ENCODE measurements at places on chromosomes 1 and 21.

GRCh38 chr1:223152399-223152798, 9.4 kb upstream of the TLR5 start:
- no peak for DNase-seq

DNA sequence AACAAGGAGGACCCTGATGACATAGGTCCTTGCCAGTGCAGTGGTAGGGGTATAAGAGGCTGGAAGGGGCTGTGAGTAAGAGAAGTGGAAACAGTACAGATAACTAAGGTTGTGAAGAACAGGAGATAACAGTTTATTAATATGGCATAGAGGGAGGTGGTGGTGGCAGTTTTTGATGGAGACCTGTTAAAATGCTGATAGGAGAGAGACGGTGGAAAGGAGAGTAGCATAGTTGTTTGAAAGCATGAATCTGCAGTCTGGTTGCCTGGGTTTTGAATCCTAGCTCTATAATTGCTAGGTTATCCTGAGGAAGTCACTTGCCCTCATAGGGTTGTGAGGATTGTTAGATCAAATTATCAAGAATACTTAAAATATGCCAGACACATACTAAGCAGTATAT, 19.4 kb downstream of the LRRC41 start:
- DNase-seq = no peak

DNA sequence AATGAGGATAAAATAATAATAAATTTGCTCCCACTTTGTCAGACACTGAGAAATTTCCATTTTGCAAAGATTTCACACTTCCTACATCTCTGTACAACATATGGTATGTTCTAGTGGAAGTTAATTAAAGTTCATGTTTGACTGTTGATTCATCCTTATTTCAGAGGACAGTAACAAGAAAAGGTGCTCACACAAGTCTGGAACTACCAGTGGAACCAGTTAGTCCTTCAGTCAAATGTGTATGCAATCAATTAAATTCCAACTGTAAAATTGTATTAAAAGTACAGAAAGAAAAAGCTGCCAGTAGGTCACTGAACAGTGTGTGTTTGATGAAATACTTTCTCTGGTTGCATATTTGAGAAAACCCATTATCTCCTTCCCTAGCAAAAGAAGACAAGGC, 496.0 kb upstream of the PKN2 start:
- DNase-seq = no peak

GRCh38 chr1:5977494-5978444, 14.5 kb downstream of the NPHP4 start:
- DNase-seq = no peak

- DNase-seq = no peak
These were observed 35.3 kb upstream of the NFIA start for GRCh38 chr1:61047061-61047460.

- no peak for DNase-seq
These were observed 71.7 kb downstream of the JAK1 start for GRCh38 chr1:64894438-64895196.

DNA sequence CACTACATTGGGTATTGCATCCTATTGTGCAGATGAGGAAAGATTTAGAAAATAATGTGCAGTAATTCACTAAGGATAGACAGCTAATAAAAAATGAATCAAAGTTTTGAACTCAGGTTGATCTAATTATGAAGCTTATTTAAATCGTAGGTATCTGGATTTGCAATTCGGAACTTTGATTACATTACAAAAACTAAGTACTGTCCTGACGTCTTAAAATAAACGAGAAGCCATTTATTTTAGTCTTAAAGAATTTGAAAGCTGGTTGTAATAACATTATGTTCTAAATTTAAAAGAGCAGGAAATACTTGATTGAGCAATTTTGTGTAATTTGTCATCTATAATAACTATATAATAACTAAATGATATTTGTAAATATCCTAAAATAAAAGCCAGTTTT, 235.9 kb downstream of the TPR start:
- no peak for DNase-seq

GRCh38 chr1:26938004-26938658, 16.6 kb downstream of the NUDC start:
- DNase-seq = no peak

DNA sequence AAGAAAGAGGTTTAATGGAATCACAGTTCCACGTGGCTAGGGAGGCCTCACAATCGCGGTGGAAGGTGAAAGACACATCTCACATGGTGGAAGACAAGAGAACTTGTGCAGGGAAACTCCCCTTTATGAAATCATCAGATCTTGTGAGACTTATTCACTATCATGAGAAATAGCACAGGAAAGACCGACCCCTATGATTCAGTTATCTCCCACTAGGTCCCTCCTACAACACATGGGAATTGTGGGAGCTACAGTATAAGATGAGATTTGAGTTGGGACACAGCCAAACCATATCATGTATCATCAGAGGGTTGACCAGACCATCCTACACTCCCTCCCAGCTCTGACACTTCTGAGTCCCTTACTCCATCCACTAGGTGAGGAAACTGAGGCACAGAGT, 143.9 kb upstream of the KLHDC7A start:
- no peak for DNase-seq

DNA sequence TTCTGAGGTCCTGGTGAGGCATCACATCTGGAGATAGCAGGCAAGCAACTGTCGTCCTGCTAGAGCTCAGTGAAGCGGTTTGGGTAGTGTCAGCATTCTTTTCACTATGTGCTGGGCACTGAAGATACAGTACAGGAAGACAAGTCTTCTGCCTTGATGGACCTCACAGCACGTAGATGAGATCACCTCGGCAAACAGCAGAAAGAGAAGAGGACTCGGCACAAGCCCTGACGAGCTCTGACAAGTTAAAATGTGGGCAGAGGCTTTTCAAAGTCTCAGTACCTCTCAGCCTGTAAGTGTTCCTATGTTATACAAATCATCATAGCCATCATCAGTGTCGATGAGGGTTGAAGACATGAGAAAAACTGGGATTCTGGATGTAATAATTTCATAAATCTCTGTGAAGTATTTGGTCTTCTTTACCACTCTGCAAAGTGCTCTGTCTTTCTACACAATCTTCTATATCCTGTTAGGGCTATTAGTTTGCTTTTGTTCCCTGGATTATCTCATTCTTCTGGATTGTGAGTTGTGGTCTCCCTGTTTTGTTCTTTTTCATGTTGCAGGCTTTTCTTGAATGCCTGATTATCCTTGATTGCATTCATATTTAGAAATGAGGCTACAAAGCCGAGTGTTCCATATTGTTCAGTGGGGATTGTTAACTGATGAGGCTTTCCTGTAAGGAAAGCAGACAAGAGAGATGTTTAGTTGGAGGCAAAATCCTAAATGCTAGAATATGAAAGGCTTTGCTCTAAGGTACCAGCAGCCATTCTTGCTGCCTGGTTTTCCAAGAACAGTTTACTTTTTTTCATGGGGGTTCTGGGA, 24.2 kb downstream of the MAEL start:
- no peak for DNase-seq

- no peak for DNase-seq
These were observed 462.7 kb downstream of the CAMTA1 start for GRCh38 chr1:7247791-7248548.

- no peak for DNase-seq
These were observed 84.5 kb upstream of the ST6GALNAC5 start for GRCh38 chr1:76782809-76783208.

DNA sequence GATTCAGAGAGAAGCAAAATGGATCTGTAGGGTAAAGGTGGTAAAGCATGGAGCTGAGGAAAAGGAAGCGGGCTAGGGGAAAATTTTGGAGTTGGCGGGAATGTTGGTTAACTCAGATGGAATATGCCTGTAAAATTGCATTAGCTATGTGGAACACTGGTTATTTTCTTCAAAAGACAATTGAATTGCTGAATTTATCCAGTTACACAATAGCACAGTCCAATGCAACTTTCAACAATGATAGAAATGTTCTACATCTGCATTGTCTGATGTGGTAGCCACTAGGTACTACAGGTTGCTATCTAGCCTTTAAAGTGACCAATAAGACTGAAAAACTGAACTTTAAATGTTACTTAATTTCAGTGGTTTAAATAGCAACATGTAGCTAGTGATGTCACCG, 315.2 kb downstream of the ASTN1 start:
- no peak for DNase-seq

- DNase-seq = no peak
These were observed 49.0 kb downstream of the JAK1 start for GRCh38 chr1:64917328-64917861.

DNA sequence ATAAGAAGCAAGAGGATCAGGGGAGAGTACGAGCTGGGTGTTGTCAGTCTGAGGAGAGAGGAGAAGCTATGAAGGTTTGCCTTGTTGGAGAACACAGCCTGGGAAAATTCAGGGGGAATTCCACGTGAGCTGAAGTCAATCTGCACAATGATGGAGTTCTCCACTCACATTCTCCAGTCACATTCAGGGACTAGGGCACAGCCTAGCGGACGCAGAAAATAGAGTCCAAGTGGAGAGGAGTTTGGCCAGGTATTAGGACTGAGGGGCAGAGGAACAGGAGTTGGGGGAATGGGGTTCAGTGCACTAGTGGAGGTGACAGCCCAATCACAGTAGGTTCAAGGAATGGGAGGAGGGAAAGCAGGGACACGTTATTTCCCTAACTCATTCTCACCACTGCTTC, 124.0 kb downstream of the KCNH1 start:
- DNase-seq = no peak

GRCh38 chr21:29581393-29581792, 282.7 kb downstream of the BACH1 start:
- no peak for DNase-seq

DNA sequence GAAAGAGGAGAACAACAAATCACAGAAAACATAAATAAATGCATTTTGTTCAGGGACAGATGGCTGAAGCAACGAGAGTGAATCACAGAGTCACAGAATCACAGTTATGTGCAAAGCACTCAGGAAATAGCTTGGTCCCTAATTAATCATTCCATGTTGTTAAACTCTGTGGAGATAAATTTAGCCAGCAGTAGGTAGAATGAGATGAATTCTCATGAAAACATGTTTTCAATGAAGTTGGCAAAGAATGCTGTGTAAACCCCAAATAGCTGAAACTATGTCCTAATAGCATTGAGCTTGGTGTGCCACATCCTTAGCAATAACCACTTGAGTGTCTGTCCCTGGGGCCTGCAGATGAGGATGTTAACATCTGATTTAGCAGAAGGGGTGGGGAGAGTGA, 20.4 kb downstream of the LEPR start:
- DNase-seq = no peak

DNA sequence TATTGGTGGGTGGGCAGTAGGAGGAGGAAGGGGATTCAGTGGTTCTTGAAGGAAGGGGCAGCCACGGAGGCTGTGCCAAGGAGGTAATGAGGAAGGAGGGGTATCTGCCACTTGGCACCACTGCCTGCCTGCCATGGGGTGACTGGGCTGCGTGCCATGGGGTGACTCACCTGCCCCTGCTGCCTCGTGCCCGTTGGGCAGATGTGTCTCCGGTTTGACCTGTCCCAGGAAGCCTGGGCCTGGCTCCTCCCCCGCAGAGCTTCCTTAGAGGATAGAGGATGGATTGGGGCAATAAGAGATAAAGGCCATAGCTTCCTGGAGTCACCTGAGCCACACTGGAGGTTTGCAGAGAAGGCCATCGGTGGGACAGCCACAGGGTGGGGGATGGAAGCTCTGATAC, 1.7 kb downstream of the PADI3 start:
- DNase-seq = no peak

DNA sequence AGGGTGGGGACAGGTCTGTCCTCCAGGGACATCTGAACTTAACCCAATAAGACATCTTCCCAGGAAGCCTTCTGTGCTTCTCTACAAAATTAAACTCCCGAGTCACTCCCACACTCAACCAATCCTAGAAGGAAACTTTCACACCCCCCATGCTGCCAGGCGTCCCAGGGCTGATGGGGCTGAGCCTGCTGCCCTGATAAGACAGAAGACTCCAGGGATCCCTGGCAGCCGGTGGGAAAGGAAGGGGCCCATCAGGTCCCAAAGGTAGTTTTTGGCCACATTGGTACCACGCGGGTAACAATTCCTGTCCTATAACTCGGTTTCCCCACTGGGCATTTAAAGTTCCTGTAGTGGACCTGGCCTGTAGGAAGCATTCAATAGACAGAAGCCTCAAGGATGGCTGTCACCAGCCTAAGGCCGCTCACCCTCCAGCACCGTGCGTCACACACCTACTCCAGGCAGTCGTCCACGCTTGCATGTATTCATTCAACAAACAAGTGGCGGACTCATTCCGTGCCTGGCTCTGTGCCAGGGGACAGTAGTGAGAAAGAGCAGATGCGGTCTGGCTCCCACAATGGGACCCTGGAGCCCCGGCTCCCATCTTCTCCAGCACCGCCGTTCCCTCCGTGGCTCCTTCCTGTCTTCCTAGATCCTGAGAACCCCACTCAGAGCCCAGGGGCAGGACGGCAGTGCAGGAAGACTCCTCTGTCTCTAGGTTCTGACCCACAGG, 465.2 kb downstream of the NPHP4 start:
- DNase-seq = no peak

GRCh38 chr1:89815611-89816010, 5.2 kb upstream of the LRRC8D start:
- no peak for DNase-seq

GRCh38 chr1:111832521-111833155, 76.9 kb downstream of the DDX20 start:
- DNase-seq = no peak

GRCh38 chr1:56819387-56819899, at the start of gene FYB2:
FYB2 (minus strand) TSS chr1:56819404; CDS start chr1:56819290, 114 bp downstream.
- DNase-seq = no peak

- DNase-seq = no peak
These were observed 79.0 kb downstream of the SKI start for GRCh38 chr1:2307064-2307605.

GRCh38 chr1:35577071-35577998, 4.2 kb downstream of the TFAP2E start:
- peak; percentile 49 for DNase-seq

GRCh38 chr1:29550119-29550841, 314.0 kb downstream of the PTPRU start:
- no peak for DNase-seq

DNA sequence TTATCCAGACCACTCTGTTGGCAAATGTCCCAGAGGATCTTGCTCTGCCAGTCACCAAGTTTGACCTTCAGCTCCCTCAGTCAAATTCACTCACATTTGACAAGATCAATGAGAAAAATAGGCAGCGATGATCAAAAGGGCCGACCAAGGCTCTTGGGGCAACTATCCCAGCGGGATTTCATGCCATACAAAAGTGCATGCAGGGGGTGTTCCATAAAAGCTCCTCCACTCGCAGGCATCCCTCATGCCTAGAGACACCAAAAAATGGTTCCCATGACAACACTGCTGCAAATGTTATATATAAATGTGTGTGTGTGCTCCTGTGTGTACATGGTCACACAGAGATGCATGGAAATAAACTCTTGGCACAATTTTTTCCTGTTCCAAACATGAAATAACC, 16.2 kb upstream of the EIF4G3 start:
- DNase-seq = no peak

GRCh38 chr1:234262007-234262753, 111.1 kb upstream of the COA6 start:
- DNase-seq = no peak

- DNase-seq = no peak
These were observed 63.2 kb downstream of the URB2 start for GRCh38 chr1:229689273-229689672.

DNA sequence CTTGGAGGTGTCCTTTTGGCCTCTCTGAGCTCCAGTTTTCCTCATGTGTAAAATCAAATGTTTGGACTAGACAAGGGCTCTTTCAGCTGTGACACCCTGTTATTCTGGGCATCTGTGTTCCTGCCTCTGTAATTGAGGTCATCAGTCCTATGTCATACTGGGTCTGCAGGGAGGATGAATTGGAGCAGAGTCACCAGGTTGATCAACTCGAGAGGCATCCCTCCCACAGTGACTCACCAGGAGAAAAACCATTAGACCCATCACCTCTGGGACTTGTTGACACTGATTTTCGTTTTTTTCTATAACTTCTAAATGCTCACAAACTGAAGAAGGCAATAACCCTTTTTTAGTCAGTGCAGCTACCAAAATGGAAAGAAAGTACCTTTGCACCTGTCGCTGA, 82.2 kb downstream of the ST6GALNAC5 start:
- no peak for DNase-seq
